ENCODE measurements at places on chromosomes 3 and 15.

DNA sequence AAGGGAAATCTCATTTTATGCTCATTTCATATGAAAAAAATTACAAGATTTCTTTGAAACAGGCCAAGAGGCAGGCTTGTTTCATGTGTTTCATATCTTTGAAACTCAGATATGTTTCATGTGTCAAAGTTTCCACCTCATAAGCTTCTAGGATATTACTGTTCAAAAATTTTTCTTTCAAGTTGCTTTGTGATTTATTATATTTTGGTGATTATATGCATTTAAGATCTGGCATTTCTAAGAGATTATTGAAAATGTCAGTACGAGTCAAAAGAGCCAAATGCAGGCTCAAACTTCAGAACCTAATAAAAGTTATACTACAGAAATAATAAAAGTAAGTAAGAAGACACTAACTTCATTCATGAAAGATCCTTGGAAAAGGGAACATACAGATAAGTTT is 590.1 kb downstream of the UNC13C start:
- DNase-seq = no peak

DNA sequence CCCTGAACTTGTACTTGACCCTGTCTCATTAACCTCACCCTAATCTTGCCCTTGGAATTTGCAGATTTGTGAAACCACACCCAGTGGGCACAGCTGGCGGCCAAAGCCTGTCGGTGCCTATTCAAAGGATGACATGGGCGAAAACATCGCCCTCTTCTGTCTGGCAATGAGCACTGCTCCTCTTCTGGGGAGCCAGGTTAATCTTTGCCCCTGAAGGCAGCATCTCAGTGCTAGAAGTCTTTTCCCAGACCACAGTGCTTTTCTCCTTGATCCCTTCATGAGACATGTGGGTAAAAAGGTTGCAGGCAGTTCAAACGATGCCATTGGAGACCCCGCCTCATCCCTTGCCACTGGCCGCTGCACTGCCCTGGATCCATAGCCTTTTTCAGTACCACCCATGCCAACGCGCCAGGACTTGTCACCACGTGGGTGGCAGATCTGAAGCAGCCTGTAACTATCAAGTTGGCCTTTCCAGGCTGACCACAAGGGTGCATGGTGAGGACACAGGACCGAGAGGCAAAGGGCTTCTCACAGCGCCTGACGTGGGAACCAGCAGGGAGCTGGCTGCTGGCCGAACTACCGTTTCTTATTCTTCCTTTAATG is 6.5 kb upstream of the DNASE1L3 start:
- DNase-seq = peak; percentile 21

DNA sequence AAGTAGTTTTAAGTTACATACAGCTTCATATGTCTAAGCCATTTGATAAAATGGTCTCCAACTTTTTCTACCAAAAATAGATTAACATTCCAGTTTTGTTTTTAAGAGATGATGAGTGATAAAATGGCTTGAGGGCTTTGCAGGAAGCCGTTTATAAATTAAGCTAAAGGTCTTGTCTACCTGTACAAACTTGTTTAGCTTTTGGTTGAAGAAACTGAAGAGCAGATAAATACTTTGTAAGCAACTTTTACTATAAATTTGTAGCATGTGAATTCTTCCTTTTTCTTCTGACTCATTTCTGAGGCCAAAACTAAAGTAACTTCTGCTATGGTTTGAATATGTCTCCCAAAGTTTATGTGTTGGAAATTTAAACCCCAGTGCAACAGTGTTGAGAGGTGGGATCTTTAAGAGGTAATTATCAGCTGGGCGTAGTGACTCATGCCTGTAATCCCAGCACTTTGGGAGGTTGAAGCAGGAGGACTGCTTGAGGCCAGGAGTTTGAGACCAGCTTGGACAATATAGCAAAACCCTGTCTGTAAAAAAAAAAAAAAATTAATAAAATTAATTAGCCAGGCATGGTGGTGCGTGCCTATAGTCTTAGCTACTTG is 8.2 kb upstream of the NEDD4 start:
- DNase-seq = no peak

GRCh38 chr3:62090066-62090465 is 283.3 kb downstream of the FEZF2 start:
- DNase-seq = no peak

GRCh38 chr3:164418414-164418813 is 659.9 kb downstream of the SI start:
- DNase-seq = no peak

DNA sequence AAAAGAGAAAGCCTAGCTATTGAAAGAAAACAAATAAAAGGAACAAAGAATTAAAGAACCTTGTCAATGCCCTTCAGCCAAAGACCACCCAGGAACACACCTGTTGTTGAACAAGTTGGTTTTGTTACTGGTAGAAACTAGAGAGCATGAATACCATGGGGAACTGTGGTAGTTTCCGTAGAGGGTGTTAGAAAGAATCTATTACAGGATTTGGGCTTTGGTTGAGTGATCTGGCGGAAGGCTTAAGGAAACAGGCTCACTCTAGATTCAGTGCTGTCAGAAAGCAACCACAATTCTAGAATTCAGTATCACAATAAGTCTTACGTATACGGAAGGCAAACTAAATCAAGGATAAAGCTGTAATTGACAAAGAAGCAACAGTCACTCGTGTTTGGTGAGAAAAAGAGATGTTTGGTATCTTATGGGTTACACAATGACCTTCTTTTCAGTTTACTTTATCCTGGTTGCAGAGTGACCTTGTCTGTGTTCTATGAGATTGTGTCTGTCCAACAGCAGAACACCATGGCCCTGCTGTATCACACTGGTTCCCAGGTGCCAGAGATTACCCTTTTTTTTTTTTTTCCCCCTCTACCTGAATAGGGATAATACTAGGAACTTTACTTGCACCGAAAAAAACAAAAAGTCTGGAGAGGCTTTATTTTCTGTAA is 265.9 kb downstream of the SHQ1 start:
- no peak for DNase-seq

GRCh38 chr15:52765785-52766184 is 24.4 kb downstream of the ONECUT1 start:
- no peak for DNase-seq

- DNase-seq = no peak
Observed at GRCh38 chr3:169218314-169218983, 445.1 kb downstream of the MECOM start.

- no peak for DNase-seq
Observed at GRCh38 chr3:58659051-58659675, 7.4 kb downstream of the FAM3D start.

- no peak for DNase-seq
Observed at GRCh38 chr3:39327746-39328349, 1.7 kb upstream of the CCR8 start.

- DNase-seq = no peak
Observed at GRCh38 chr3:80192936-80193335, 425.1 kb upstream of the ROBO1 start.

GRCh38 chr15:73784291-73784690 is 31.1 kb upstream of the INSYN1 start:
- no peak for DNase-seq

GRCh38 chr3:126752303-126753190 is 48.5 kb downstream of the CHCHD6 start:
- peak; percentile 27 for DNase-seq

DNA sequence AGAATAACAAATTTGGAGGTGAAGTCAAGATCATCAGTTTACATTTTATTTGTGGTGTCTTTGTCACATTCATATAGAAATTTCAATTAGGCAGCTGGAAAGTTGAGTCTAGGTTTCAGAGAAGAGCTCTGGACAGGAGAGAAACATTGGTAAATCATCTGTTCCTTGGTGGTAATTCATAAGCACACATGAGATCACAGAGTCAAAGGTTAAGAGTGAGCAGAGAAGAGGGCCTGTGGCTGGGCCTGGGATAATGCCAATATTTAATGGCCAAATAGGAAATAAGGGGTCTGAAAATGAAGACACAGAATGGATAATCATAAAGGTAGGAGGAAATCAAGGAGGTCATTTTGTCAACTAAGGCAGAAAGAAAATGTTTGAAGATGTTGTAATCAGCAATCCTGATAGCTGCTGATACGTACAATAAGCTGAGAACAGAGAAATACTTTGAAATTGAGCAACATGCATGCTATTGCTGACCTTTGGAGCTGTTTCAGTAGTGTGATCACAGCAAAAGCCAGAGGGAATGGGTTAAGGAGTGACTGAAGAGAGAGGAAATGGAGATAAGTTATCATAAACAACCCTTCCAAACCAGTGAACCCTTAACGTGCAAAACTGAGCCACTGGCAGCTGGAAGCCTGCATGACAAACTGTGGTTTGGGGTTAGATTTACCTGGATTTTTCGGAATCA is 692.8 kb downstream of the AGBL1 start:
- no peak for DNase-seq

DNA sequence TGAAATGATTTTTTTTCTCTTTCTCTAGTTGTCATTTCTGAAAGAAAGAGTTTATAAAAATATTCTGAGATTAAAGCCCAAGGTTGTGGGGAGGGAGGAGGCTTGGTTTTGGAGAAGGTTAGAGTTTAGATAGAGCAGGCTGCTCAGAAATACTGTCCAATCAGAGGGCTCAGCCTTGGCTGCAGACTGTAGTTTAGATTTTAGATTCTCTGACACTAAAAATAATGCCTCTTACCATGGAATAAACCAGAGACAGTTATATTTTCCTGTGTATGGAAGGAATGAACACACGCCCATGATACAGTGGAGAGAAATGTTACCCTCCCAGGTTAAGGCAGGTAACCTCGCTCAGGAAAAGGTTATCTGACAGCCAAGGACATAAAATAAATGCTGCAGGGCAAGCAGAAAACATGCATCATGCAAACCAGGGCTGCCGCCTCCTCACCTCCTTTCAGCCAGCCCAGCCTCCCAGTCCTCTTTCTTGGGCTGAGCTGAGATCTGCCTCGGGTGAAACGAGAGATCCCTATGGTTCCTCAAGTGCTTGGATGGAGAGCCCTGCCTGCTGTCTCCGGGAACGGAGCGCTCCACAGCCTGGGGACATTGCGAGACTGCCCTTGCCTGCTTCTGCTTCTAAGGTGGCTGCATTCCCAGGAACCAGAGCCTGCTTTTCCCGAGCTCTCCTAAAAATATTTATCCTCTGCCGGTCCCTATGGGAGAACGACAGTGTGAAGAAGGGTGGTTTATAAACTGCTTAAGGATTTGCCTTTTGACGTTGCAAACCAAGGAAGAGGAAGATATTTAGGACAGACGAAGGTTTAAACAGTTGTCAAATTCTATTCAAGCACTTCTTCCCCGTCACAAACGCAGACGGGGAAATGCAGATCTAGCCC is 848 bp downstream of the NCEH1 start:
- no peak for DNase-seq

DNA sequence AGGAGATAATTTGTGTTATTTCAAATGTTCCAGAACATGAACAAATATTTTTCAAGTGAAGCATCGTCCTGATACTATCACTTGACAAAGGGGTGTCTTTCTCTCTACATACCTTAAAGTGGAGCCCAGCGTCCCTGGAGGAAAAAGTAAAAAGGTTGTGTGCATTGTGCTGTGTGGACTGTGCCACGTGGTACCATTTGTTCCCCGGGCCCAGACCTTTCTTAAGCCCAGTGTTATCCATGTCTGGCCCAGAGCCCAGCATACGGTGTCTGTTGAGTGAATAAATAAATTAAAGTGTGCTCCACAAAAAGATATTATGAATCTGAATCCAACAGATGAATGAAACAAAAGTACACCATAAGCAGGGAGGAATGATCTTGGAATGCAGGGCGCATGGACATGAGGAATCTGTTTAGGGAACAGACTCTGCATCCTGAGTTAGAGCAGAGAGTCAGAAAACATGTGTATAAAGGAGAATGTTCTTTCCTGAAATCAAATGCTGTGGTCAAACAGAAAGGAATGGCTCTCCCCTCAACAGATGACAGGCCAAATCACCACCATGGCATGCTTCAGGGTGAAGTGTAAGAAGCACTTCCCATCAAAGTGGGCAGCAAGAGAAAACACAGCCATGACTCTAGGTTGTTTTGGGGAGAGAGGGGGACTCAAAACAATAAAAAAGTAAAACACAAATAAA is 8.1 kb upstream of the PRSS50 start:
- DNase-seq = no peak

- DNase-seq = no peak
Observed at GRCh38 chr3:99895131-99895696, 77.6 kb downstream of the CMSS1 start.

DNA sequence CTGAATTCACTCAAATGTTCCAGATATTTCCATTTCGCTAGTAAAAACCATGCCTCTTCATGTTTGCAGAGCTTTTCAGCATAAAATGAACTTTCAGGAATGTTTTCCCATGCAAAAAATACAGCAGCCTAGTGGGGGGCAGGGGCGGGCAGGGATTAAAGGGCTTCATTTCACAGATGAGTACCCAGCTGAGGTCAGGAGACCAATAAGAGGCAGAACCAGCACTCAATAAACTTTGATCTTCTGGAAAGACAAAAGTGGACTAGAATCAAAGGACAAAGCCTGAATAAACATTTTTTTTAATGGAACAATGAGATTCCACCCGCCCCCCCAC is 8.0 kb downstream of the KLHL25 start:
- DNase-seq = no peak

DNA sequence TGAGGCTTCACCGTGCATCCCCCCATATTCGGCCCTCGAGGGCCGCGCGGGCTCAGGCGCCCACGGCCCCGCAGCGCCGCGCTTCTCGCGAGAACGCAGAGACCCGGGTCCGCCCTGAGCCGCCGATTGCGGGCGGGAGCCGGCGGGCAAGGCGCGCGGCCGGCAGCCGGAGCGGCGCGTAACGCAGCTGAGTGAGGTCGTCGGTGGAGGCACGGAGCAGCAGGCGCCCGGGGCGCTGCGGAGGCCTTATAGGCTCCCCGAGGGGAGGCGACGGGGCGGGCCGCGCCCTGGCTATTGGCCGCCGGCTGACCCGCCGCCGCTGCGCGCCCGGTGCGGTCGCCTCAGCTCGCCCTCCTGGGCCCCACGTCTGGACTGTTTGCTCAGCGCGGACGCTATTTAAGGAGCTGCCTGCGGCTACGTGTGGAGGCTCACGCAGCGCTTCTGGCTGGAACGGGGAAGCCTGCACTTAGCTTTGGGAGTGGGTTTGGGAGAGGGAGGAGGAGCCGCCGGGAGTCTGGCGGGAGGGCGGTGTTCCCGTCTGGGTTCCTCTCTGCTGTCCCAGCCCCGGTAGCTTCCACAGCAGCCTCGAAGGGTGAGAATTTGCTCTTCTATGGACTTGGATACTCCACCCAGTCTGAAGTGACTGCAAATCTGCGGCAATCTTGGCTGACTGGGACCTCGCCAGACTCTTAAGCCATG is at the start of gene PLOD2:
Gene PLOD2 (minus strand): TSS at position 221 of the 699 bp plus-strand sequence. CDS start 195 bp downstream, at position 26.
- DNase-seq = no peak

- no peak for DNase-seq
Observed at GRCh38 chr3:178707311-178708031, 171.2 kb downstream of the KCNMB2 start.

GRCh38 chr15:63856711-63857460 is 23.1 kb upstream of the HERC1 start:
- no peak for DNase-seq

DNA sequence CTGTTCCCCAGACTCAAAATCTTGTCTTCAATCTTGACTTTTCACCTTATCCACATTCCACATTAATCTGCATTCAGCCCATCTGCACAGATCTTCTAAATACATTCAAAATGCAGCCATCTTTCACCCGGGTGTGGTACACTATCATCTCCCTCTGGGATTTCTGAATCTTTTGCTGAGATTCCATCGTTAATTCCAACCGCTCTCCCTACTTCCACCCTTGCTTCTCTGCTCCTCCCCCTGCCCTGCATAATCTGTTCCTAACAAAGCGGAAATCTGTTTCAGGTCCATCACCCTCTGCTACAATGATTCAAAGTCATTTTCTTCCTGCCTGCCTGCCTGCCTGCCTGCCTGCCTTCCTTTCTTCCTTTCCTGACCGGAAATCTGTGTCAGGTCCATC is 7.9 kb upstream of the GOLGA8B start:
- no peak for DNase-seq

All from naive thymus-derived CD4-positive, alpha-beta T cell (primary cell).